ENCODE measurements at places on chromosomes 2 and 18. TPM values are rescaled to one million over a fixed set of nuclear protein-coding genes. Genes with fewer than 3 reads are reported as not detected.

DNA sequence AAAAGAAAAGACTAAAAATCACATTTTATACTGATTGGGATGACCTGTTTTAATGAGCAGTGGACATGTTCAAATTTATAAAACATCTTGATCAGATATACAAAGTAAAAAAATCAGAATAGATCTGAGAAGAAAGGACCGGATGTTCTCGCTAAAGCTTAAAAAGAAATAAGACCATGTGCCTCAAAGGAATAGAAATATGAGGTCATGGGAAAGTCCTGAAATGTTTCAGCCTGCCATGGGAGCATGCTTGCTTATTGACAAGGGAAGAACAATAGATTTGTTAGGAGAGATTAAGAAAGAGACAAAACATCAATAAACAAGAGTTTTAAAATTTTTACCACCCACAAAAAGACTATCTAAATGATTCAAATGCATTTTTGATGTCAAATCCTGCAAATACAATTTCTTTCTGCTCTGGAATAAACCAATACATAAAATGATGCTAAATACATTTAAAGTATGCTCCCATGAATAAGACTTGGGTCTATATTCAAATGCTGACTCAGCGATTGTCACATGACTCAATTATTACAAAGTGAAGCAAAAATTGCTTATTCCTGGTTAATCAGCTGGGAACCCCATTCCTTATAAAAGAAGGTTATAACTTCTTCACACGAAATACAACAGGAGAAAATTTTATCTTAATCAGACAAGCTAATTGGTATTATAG lies 633.9 kb upstream of the PKDCC start:
- no peak for DNase-seq

DNA sequence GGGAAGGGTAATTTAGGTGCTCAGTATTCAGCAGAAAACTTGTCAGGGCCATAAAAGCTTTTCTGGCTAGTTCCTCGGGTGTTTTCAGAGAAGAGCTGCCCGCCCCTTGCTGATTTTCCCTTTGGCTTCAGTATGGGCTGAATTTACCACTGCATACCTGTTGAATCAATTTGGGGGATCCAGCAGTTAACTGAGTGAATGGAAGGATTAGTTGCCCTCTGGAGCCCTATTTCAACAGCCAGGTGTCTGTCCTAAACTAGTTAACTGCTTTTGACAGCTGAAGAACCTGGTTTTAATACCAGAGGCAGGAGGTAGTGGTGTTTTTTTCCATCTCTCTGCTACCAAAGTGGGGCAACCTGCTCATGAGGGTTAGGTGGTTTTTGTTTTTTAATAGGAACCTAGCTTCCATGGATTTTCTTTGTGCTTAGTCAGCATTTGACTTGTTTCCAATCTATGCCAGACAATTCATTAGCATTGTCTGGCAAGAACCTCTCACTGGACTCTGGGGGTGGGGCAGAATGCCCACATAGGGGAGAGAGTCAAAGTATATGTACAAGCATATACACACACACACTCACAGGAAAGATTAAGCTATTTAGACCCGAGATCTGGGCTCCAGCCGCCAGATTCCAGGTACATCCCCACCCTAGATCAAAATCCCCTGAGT lies 166.5 kb upstream of the SIX3 start:
- no peak for DNase-seq

DNA sequence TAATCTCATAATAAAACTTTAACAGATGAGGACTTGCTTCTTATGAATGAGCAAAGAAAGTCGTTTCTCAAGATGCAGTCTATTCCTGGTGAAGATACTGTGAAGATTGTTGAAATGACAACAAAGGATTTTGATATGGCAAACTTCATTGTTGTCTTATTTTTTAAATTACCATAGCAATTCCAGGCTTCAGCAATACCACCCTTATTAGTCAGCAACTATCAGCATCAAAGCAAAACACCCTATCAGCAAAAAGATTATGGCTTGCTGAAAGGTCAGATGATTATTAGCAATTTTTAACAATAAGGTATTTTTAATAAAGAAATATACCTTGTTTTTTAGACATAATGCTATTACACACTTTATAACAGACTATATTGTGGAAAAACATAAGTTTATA lies 88.3 kb downstream of the COL5A2 start:
- no peak for DNase-seq

DNA sequence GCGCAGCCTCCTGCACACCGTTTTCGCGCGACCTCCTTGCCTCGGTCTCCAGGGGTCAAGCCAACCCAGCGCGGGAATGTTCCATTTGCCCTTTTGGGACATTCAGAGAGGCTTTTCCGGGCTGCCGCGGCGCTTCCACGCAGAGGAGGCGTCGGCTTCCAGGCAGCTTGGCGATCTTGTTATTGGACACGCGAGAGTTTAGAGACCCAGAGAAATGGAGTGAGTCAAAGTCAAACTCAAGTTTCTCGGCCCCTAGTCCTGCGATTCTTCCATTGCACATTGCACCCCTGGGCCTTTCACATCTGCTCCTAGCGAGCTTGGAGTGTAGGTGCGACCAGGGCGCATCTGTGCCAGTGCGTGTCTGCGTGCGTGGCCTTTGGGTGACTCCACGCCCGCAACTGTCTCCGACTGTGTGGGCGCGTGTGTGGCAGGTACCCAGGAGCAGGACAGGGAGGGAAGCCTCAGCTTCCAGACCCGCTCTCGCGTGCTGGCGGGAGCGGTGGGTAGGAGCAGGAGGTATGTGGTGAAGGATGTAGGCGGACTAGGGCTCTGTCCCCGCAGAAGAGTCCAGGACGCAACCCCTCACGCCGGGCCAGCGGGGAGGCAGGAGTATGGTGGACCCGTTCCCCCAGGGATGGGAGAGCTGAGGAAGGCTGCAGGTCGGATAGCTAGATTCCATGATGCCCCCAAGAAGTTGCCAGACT lies 13.5 kb downstream of the SIX3 start:
- DNase-seq = no peak

RIT2 gene
- polyA plus RNA-seq = 0.13 TPM
